Renal pelvis (tissue), 12 donors: ENCODE measurements at places on chromosomes 7 and 10. TPM values are rescaled to one million over a fixed set of nuclear protein-coding genes. Genes with fewer than 3 reads are reported as not detected.

- DNase-seq = no peak
Measured at GRCh38 chr7:22184549-22185199, 172.3 kb downstream of the RAPGEF5 start.

DNA sequence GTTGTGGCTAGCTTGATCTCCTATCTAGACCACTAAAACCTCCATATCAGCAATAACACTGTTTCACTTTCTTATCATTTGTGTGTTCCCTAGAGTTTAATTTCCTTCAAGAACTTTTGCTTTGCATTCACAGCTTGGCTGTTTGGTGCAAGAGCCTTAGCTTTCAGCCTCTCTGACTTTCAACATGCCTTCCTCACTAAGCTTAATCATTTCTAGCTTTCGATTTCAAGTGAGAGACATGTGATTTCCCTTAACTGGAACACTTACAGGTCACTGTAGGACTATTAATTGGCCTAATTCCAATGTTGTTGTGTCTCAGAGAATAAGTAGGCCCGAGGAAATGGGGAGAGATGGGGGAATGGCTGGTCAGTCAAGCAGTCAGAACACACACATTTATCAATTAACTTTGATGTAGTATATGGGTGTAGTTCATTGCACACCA is 10.6 kb upstream of the BPGM start:
- DNase-seq = peak; percentile 14

DNA sequence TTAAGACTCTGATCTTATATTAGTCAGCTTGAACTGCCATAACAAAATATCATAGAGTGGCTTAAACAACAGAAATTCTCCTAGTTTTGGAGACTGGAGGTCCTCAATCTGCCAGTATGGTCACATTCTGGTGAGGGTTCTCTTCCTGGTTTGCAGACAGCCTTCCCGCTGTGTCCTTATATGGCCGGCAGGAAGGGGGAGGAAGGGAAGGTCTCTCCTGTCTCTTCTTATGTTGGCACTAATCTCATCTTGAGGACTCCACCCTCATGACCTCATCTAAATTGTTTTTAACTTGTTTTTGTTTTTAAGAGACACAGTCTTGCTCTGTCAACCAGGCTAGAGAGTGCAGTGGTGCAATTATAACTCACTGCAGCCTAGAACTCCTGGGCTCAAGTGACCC is 53.1 kb downstream of the VPS41 start:
- no peak for DNase-seq

- no peak for DNase-seq
Measured at GRCh38 chr10:14092799-14093198, 237.9 kb downstream of the FRMD4A start.

The SYT15B gene
- polyA plus RNA-seq = 2.8 TPM

DNA sequence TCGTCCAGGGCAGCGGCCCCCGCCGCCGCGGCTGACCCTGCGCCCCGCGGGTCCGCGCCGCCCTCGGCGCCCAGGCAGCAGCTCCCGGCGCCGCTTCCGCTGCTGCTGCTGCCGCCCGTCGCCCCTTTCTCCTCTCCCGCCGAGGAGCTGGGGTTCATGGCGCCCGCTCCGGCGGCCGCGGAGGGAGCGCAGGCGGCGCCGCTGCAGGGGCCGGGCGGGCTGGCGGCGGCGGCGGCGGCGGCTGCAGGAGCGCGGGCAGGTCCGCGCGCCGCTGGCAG is 286 bp downstream of the DGKI start:
- no peak for DNase-seq

The ASB13 gene
- 31.0 TPM for polyA plus RNA-seq

- no peak for DNase-seq
Measured at GRCh38 chr10:5738427-5738826, 53.8 kb downstream of the TASOR2 start.

DNA sequence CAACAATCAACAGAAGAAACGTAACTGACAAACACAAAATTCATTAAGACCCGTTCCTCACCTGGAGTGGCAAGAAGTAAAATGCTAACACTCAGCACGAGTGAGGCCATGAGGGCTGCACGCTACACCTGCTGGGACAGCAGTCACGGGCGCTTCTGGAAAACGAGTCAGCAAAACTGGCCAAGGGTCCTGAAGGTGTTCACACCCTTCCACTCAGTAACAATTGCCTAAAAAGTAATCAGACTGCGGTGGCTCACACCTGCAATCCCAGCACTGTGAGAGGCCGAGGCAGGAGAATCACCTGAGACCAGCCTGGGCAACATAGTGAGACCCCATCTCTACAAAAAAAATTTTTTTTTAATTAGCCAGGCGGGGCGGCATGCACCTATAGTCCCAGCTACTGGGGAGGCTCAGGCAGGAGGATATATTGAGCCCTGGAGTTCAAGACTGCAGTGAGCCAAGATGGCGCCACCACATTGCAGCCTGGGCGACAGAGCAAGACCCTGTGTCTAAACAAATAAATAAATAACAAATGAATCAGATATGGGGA is 199.1 kb downstream of the MAD1L1 start:
- no peak for DNase-seq

DNA sequence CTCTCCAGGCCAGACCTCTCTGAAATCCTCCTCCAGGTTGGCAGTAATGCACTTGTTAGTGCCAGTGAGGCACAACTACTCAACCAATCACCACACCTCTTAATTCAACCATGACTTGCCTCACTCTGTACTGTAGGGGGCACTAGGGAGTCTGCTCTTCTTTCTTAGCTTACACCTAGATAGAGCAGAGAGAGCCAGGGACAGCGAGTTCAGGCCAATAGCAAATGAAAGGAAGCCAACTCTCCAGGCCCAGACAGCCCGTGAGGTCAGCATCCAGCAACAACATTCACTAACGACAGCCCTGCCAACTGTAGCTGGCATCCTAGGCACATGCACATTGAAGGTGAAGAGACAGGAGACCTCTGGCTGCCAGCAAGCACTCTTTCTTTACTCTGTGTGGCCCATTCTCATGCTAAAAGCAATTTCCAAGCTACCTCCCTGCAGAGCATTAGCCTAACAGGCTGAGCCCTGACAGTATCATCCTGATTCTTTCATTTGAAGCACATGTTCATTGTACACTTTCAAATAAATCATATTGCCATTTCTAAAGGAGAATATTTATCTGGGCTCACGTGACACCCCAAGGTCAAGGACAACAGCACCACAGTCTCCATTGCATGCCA is 136.3 kb downstream of the DPY19L1 start:
- DNase-seq = no peak

- no peak for DNase-seq
Measured at GRCh38 chr10:84294766-84295447, 33.5 kb upstream of the CCSER2 start.

DNA sequence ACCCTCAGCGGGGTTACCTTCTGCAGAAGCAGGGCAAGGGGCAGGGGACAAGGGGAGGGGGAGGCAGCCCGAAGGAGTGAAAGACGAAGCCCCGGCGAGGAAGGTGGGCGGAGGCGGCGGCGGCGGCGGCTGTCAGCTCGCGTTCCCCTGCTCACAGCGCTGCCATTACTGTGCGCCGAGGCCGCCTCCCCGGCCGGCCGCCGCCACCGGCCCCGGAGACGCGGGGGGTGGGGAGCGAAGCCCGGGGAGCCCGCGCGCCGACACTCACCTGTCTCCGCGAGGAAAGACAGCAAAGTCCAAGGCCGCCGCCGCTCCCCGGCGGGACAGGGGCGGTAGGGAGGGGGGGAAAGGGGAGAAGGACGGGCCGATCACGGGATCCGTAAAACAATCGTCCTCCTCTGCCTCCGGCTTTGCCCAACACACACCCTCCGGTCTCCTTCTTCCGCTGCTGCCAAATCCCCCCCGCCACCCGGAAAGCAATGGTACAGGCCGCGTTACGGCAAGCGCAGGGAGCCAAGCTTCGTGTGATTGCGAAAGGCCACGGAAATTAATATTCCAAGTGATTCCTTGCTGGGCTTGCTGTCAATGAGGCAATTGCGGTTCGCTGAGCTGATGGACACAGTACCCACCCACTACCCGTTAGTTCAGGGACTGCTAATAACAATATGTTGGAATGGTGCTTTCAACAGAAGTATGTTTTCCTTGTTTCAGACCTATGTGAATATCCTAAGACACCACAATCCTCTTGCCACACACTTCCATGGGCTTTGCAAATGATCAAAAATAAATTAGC is at the start of gene CUL2:
Gene CUL2, minus strand, starts transcription at position 180 of the 793 bp plus-strand sequence. CDS start 19,024 bp downstream, outside the sequence.
- DNase-seq = peak; percentile 95

GRCh38 chr7:78879206-78879605 is 574.3 kb downstream of the MAGI2 start:
- no peak for DNase-seq

The GPR37 gene
- polyA plus RNA-seq = 1.1 TPM

DNA sequence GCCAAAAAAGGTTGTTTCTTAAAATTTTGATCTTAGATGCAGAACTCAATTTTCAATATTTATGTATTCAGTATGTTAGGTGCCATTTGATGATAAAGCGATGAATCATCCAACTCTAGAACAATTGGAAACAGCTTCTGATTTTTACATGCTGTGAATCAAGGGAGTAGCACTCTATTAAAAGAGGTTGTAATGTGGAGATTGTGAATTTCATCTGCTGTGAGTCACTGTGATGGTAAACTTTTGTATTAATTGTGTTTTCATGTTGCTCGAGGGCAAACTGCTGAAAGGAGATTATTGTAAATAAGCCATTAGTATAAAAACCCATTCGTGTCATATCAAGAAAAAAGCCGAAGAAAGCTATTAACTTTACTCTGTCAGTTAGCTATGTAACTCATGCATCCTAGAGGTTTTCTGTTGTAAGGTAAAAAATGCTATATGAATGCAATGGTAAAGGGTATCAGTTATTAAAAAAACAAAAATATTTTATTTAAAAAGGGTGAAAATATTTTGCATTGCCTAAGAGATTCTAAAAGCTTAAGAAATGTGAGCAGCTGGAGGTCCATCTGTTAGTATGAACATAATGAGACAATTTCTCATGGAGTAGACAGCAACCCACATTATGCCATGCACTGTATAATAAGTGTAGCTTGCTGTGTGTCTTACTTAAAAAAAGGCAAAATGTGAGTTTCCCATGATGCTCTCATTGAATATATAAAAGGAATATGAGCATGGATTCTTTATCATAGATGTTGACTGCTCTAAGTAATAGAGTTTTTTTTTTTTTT is 511.0 kb upstream of the PCDH15 start:
- DNase-seq = no peak

DNA sequence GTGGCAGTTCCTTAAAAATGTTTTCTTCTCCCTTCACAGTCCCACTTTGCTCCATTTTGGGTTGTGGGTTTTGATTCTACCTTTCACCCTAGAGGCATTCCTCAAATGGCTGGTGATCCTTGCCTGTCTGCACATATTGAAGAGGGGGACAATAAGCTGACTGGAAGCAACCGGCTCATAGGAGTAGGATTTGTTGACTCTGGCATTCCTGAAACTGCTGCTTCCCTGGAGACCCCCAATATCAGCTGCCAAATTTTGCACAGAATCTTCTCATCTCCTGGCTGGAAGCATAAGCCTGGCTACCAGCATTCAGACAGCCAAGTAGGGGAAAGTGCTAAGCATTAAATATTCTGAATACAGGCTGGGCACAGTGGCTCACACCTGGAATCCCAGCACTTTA is 53.7 kb downstream of the KIF5B start:
- DNase-seq = no peak

GRCh38 chr10:114631666-114632417 is 26.2 kb downstream of the ABLIM1 start:
- peak; percentile 63 for DNase-seq

The MAPK8 gene
- 64.1 TPM for polyA plus RNA-seq

GRCh38 chr10:122348935-122349361 is 25.6 kb upstream of the PLEKHA1 start:
- peak; percentile 77 for DNase-seq

The AMPH gene
- polyA plus RNA-seq = 16.4 TPM

GRCh38 chr10:103042129-103042528 is 124.0 kb downstream of the CNNM2 start:
- no peak for DNase-seq

DNA sequence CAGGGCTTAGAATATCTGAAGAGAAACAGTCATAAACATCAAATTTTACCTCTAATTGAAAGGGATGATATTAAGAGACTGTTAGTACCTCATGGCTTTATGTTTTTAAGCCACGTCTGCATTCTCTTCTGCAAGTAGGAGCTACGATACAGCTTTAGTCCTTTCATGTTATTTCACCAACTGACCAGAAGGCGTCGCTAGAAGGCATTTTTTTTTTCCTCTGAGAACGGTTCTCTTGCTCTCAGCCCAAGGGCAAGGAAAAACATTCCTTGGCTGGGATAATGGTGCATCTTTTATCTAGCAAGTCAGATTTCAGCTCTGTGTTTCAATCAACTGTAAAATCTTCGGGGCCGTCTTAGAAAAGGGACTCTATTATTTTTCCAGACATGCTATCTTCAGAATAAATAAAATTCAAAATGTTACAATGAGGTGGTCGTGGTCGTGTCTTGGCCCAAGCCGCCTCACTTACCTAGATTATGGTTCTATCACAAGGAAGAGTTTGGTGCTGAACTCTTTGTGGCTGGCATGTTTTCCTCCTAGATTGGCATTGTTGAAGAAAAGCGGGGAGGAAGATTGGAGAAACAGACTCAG is 41.6 kb upstream of the LYZL2 start:
- peak; percentile 78 for DNase-seq

The CYP3A7 gene
- 0.16 TPM for polyA plus RNA-seq

DNA sequence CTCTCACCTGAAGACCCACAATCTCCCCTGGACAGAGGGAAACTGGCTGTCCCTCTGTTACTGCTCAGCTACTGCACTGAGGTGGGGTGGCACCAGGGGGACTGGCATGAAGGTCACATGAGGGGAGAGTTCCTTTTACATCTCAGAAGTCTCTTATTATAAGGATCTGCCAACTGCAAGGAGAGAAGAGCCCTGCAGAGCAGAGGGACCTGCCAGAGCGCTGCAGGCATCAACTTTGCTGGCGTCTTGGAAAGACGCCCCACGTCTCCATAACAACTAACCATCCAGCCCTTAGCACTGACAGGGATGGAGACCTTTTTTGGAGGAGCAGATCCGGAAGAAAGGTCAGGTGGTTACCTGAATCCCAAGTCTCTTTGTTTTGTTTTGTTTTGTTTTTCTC is 218.6 kb downstream of the KCNMA1 start:
- DNase-seq = no peak

DNA sequence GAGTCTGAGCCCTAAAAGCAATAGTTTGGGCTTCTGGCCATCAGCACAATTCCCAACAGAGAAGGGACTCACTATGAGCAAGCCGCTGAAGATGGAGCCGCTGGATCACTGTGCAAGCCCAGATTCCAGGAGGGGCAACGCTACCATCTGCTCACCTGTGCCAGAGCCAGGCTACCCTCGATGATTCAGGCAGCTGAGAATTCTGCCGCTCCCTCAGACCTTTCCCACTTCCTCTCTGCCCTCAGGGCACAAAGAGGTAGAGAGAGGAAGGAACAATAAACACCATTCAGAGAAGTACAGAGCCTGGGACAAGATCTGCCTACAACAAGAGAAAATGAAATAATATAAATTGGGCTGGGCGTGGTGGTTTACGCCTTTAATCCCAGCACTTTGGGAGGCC is 98.1 kb downstream of the MYOF start:
- DNase-seq = no peak
